ENCODE measurements at places on chromosomes 11 and 22.

- no peak for DNase-seq
These were observed 122.0 kb downstream of the MED15 start for GRCh38 chr22:20629401-20629800.

DNA sequence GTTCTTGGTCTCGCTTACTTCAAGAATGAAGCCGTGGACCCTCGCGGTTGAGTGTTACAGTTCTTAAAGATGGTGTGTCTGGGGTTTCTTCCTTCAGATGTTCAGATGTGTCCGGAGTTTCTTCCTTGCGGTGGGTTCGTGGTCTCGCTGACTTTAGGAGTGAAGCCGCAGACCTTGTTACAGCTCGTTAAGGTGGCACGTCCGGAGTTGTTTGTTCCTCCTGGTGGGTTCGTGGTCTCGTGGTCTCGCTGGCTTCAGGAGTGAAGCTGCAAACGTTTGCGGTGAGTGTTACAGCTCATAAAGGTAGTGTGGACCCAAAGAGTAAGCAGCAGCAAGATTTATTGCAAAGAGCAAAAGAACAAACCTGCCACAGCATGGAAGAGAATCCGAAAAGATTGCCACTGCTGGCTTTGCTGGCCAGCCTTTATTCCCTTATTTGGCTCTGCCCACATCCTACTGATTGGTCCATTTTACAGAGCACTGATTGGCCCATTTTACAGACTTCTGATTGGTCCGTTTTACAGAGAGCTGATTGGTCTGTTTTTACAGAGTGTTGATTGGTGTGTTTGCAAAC, 27.1 kb upstream of the NXPE2 start:
- DNase-seq = no peak

DNA sequence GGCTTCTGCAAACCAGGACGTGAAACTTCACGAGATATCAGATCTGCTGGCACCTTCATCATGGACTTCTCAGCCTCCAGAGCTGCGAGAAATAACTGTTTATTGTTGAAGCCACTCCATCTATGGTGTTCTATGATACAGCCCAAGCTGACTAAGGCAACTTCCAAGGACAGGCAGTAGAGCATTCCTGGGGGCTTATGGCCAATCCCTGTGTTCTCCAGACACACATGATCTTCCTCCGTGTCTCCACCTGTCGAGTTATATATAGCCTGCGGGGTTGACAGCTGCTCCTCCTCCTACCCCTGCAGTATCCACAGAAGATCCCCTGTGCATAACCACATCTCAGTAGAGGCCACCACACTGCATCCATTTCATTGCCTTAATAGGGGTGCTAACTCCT, 11.0 kb downstream of the TP53AIP1 start:
- no peak for DNase-seq

DNA sequence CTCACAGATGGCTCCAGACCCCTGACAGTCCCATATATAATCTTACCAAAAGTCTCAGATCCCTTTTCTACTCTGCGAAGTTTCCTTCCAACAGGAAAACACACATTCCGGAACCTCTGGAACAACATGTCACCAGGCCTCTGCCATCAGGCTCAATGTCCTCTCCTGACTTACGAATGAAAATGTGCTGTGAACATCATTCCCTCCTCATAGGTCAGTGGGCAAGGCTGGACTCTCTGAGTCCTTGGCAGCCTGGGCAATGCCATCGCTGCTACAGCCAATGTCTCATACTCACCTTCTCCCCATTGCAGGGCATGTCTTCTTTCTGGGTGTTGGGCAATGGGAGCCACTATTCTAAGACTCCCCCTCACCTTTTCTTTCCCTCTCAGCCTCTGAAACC, 1.7 kb upstream of the HPX start:
- no peak for DNase-seq

- DNase-seq = no peak
These were observed 294.2 kb downstream of the NELL1 start for GRCh38 chr11:20963596-20963995.

GRCh38 chr11:76226626-76227025, 20.3 kb upstream of the WNT11 start:
- DNase-seq = no peak

DNA sequence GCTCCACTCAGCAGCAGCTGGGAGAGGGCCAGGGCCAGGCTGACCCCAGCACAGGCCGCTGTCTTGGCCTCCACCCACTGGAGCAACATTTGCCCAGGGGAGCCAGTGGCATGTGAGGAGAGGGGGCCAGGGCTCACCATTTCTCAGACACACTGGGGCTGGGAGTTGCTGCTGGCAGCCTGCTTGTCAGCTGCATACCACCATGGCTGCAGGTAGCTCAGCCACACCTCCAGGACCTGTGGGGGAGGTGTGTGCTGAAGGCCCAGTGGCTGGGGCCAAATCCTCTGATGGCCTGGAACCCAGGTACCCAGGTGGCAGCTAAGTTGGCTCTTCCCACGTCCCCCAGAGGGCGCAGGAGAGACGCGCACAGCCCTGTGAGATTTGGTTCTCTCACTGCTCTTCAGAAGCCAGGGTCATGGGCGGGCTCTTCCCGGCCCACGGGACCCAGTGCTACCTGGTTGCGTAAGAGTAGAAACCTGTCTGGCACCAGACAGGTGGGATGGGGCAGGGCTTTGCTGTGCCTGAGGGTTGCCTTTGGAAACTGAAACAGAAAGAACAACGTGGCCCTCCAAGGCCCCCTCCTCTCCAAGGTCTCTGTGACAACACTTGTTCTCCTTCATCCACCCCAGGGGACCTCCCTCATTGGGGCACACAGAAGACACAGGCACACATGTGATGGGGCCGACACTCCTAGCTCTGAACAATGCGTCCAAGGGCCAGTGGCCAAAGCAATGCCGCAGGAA, 98.8 kb downstream of the MED15 start:
- DNase-seq = peak; percentile 29

GRCh38 chr11:94011478-94011877, 9.7 kb upstream of the HEPHL1 start:
- no peak for DNase-seq

GRCh38 chr11:61921446-61921845, 4.1 kb upstream of the RAB3IL1 start:
- DNase-seq = no peak

DNA sequence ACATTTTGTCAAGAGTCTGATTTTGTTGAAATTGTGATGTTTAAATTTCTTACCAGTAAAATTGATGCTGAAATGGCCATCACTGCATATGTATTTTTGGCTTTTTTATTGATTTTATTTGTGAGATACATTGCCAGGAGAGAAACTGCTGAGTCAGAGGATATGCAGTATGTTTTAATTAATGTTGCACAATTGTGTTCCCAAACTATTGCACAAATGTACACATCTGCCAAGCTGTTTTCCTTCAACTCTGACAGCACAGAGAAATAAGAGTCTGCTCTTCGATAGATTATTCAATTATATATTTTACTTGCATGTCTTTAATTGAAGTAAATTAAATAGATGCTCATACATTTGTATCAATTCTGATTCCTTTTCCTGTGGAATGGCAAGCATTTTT, 640.2 kb upstream of the LUZP2 start:
- no peak for DNase-seq

All from stimulated activated CD8-positive, alpha-beta memory T cell treated with anti-CD3 and anti-CD28 coated beads, Interleukin-15, amount 100 ng/mL, for 4 hours (primary cell).